ENCODE measurements at places on chromosomes 7 and 10.

DNA sequence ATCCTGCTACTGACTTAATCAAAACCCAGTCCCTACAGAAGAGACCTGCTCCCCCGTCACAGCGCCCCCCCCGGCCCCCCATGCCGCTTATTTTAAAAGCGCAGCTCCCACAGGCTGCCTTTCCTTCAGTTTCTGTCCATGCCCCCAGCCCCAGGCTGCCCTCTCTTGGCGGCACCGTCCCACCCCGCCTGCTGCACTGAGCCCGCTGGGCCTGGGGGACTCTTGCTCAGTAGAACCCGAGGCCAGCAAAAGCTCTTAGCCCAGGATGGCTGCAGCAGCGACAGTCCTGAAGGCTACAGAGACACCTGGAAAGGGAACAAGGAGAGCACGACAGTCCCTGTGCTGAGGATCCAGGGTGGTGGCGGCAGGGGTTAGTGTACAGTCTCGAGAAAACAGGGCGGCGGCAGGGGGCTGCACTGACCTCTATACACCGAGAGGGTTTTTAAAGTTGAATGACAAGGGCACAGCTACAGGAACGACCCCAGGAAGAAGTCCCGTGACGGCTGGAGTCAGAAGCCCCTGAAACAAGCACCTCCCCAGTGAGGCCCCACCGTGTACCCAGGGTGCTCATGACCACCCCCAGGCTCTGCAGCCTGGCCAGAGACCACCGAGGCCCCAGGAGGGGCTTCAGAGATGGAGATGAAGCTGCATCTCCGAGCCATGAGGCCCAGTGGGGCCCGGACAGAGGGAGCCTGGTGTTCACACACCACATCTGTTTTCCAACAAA lies 54.4 kb downstream of the ZRANB1 start:
- DNase-seq: no peak

GRCh38 chr10:629186-629998 lies 60.1 kb downstream of the DIP2C start:
- no peak for DNase-seq

DNA sequence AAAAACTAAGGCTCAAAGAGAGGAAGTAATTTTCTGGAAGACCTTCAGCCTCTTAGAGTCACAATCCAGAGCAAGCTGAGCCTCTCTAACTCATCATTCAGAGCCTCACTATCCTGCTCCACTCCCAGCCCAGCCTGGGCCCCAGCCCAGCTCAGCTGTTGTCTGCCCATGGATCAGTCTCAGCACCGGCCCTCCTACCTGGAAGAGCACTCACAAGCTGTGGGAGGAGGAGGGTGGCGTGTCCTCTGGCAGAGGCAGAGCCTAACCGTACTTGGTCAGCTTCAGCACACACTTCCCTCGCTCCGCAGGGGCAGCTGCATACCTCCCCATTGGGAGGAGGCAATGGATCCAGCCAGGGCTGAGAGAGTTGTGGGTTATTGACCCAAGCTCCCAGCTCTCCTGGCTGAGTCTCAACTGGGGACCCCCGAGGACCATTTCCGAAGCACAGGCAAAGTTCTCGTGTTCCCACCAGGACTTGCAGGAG lies 66.7 kb upstream of the GPR26 start:
- DNase-seq: no peak

GRCh38 chr10:3774814-3775695 lies 10.0 kb downstream of the KLF6 start:
- no peak for DNase-seq

GRCh38 chr7:80444811-80445210 lies 67.1 kb downstream of the GNAT3 start:
- no peak for DNase-seq

- DNase-seq: no peak
These were observed 242.1 kb upstream of the PTN start for GRCh38 chr7:137585591-137585990.

DNA sequence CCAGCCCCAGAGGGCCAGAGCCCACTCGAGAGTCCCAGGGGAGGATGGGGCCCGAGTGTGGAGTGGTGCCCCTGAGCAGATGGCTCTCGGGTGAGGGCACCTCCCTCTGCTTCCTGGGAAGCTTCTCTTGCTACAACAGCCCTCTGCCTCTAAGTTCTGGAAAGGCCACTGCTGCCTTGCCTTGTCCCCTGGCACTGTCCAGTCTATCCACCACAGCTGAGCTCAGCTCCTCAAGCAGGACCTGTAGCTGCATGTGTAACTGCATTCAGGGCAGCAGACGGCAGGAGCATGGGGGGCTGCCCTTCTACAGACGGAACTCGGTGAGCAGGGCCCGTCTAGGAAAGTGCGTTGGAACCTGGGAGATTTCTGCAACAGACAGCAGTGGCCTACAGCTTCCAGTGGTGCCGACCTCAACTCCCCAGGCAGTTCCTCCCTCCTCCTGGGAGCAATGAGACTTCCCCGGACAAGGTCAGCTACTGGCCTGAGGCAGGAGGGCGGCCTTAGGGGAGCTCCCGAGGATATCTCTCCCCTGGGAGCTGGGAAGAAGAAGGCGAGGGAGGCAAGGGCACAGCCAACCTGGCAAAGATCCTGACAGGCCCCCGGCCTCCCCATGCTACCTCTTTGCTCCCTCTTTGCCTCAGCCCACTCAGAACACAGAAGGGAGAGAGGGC lies 88.5 kb downstream of the DLG5 start:
- no peak for DNase-seq

GRCh38 chr7:159031750-159032149 lies 112.9 kb downstream of the VIPR2 start:
- DNase-seq: no peak

DNA sequence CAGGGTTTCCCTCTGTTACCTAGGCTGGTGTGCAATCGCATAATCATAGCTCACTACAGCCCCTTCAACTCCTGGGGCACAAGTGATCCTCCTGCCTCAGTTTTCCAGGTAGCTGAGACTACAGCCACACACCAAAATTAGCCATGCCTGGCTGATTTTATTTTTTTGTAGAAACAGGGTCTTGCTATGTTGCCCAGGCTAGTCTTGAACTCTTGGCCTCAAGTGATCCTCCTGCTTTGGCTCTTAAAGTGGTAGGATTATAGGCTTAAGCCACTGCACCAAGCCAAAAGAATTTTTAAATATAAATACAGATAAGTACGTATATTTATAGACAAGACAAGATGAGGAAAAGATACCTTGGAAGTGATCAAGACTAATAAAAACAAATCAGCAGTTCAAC lies 116.9 kb downstream of the NRBF2 start:
- DNase-seq: no peak

DNA sequence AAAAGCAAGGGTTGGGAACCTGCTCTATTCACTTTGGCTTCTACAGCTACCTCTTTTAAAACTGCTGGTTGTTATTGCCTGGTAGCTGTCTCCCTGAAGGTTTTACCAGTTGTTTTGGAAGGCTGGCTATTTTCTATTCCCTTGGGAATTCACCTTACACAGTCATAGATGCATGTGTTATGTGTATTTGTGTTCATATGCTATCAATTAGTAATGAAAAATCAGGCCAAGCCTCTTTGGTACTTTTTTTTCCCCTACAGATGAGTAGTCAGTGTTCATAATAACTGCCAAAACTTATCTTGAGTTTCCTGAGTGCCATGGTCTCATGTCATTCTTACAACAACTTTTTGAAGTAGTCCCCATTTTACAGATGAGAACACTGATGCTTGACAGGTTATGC lies 738.0 kb upstream of the GALNT17 start:
- DNase-seq: no peak

GRCh38 chr10:51585742-51586141 lies 113.7 kb downstream of the CSTF2T start:
- DNase-seq: no peak

DNA sequence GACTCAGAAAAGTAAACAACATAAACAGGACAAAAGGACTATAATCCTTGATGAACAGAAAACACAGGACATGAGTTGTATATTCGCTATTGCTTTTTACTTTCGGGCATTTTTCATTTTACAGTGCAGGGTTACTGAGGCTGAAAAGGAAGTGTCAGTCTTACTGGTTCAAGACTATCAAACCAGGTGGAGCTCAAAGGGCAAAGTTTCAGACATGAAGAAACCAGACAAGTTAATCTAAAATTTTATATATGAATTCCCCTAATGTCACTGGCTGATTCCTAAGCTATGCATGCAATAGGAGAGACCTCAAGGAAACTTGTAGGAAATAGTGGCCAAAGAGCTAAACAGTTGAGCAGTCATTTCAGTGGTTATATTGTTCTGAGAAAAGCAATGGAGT lies 11.4 kb downstream of the TCAF1 start:
- DNase-seq: no peak

DNA sequence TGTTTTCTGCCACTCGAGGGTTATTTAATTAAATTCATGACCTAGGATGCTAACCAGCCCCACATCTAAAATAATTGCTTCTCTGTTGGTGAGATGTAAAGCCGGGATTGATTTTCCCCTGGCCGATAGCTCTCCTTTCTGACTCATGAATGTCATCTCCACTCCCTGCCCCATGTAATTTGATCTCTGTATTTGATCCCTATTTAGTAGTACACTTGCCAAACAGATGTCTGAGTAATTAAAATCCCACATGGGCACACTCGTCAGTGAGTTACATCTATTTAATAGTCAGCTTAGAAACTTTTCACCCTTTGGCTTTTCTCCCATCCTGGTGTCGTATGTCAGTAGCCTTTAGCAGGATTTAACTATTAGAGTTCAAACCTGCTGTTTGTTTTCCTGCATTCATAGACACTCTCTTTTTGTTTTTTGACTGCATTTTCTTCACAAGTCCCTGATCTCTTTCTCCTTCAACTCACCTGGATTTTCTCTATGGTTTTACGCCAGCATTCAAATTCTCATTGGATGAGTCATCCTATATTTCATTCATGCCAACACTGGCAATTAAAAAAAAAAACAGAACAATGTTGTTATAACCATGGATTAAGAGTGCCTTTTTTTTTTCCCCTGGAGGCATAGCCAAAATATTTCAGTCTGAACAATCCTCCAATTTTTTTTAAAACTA lies 82.7 kb downstream of the SPAG6 start:
- DNase-seq: no peak

DNA sequence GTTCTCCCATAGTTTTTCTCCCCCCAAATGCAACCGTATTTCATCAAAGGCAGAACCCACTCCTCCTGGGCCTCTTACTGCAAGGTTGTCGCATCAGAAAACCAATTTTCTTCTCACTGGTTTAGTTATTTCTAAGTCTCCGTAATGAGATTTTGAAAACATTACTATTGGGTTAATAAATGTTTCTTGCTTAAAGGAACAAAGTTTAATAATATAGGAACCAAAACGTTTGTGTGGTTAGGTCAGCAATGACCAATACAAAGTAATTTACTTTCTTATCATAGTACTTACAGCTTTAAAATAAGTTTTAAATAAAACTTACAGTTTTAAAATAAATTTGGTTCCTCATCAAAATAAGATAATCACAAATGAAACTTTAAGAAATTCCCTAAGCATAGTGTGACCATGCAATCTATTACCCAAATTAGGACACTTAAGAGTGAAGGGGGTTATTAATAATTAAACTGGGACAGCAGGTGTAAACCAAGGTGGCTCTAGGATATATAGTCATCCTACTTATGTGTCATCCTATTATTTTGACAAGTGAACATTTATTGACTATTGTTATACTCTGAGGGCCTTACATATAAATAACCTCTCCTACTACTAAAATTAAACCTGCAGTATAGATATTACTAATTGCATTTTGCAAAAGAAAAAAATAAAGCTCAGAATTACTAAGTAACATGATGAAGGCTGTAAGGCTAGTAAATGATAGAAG lies 415.4 kb upstream of the LRRN3 start:
- DNase-seq: no peak

DNA sequence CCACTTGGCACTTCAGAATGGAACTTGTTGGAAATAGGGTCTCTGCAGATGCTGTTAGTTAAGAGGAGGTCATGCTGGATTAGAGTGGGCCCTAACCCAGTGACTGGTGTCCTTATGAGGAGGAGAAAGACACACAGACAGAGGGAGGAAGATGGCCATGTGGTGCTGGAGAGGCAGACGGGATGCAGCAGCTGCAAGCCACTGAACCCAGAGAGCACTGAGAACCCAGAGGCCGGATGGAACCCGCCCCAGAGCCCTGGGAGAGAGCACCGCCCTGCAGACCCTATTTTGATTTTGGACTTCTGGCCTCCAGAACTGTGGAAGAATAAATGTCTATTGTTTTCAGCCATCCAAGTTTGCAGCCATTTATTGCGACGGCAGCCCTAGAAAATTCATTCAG lies 58.0 kb upstream of the EBF3 start:
- no peak for DNase-seq

DNA sequence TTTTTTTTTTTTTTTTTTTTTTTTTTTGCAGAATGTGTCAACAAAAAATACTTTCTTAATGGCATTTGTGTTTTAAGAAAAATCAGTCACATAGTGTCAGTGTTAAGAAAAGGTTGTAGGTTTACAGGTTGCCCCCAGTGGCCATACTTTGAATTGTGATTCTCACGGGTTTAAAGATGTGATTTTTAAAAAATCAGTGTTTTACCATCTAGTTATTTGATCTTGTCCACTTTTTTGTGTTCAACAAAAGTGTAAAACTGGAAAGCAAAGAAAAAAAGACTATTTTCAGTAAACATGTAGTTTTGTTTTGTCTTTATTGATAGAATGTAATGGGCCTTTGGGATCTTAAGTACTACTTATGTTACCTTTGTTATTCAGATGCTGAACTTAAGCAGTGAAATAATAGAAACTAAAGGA lies 25.7 kb downstream of the SUV39H2 start:
- no peak for DNase-seq

GRCh38 chr7:99837649-99838361 lies 10.0 kb downstream of the CYP3A43 start:
- no peak for DNase-seq

DNA sequence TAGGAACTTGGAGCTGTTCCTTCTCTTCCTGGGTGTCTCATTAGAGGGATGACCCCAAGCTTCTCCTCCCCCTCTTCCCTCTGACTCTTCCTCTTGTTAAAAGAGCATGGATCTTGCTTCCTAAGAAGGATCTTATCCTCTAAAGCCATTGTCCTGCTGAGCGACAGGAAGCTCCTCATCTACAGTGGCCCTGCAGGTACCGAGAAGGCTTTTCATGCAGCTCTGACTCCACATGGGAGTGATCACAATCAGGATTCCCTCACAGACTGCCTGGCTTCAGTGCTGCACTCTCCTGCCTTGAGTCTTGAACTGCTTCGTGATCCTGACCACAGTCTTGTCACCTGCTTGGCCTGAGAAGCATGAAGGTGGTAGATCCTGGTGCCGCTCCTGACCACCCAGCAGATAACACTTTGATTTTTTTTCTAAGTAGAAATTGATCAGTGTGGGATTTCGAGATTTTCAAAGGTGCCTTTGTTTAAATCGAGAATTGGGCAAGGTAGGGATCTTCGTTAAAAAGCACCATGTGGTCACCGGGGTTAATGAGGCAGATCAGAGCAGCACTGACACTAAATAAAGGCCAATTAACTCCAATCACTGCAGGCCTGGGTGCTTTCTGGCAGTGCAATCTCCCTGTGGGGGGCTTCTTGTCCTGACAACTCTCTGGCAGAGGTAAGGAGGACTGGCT lies 376.4 kb downstream of the NRG3 start:
- DNase-seq: no peak

DNA sequence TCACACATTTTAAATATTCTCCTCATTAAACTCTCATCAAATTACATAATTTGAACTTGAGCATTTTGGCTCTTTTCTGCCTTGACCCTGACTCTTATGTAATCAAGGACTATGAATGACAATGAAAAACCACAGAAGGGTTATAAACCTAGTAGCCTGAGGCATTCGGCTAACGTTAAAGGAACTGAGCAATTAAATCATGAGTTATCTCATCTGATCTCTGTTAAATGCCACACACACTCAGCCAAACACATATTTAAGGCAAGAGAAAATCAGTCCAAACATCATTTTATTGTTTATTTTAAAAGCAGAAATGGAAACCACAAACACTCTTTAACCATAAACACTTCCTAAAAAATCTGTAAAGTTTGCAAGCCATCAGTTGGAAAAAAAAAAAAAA lies 204.3 kb downstream of the DGKI start:
- no peak for DNase-seq

Measured in stimulated activated CD8-positive, alpha-beta memory T cell treated with anti-CD3 and anti-CD28 coated beads, Interleukin-12 subunit alpha, Interleukin-12 subunit beta, amount 100 ng/mL, for 1 hour (primary cell).